ENCODE measurements at places on chromosomes 3 and 15. TPM values are rescaled to one million over a fixed set of nuclear protein-coding genes. Genes with fewer than 3 reads are reported as not detected.

Gene DAG1
- total RNA-seq, result 17.8 TPM

Gene GOLGA8Q
- total RNA-seq, result not detected

Gene GOLGA8R
- total RNA-seq, result 0.34 TPM

Gene HTR3E
- total RNA-seq, result not detected

Gene PLA1A
- 0.13 TPM for total RNA-seq

Gene TMIE
- 0.25 TPM for total RNA-seq

Gene ITGB5
- total RNA-seq, result 1.3 TPM

Gene DUOXA2
- not detected for total RNA-seq

Gene CSPG4
- total RNA-seq, result 0.02 TPM

Gene CFAP100
- total RNA-seq, result not detected

Gene RASGRF1
- total RNA-seq, result 0.02 TPM

Gene TLR9
- 0.50 TPM for total RNA-seq

Gene CLDN1
- 0.13 TPM for total RNA-seq

Gene SERPINI2
- not detected for total RNA-seq

Gene SCAMP5
- 1.2 TPM for total RNA-seq

Gene RPLP1
- total RNA-seq, result 2,137 TPM

Gene ZNF501
- 3.6 TPM for total RNA-seq

Gene CXCR6
- 8.0 TPM for total RNA-seq

Gene ZNF662
- 0.86 TPM for total RNA-seq

Gene CYP8B1
- not detected for total RNA-seq

Gene IMPG2
- 0.06 TPM for total RNA-seq

Gene MAGEL2
- total RNA-seq, result not detected

Gene SUCNR1
- total RNA-seq, result not detected

Gene ATP13A5
- not detected for total RNA-seq

Gene HGD
- total RNA-seq, result 0.25 TPM

Gene GPR160
- total RNA-seq, result 4.2 TPM

Gene SMCO1
- not detected for total RNA-seq

Gene IL17RC
- 0.27 TPM for total RNA-seq

Gene CACNA1D
- 0.13 TPM for total RNA-seq

Gene ATG3
- 75.3 TPM for total RNA-seq

Gene MAP1A
- total RNA-seq, result 0.82 TPM

Gene UBXN7
- 51.1 TPM for total RNA-seq

Gene BUB1B
- total RNA-seq, result 65.4 TPM

Gene UROC1
- total RNA-seq, result not detected

Gene POLR2H
- total RNA-seq, result 190 TPM
